ENCODE measurements at places on chromosomes 2 and 18.

- DNase-seq, result no peak
Measured at GRCh38 chr2:121184248-121184862, 100.6 kb downstream of the TFCP2L1 start.

- DNase-seq, result no peak
Measured at GRCh38 chr2:195929531-195929930, 139.1 kb downstream of the DNAH7 start.

- DNase-seq, result no peak
Measured at GRCh38 chr18:63527251-63527650, 14.9 kb upstream of the SERPINB12 start.

DNA sequence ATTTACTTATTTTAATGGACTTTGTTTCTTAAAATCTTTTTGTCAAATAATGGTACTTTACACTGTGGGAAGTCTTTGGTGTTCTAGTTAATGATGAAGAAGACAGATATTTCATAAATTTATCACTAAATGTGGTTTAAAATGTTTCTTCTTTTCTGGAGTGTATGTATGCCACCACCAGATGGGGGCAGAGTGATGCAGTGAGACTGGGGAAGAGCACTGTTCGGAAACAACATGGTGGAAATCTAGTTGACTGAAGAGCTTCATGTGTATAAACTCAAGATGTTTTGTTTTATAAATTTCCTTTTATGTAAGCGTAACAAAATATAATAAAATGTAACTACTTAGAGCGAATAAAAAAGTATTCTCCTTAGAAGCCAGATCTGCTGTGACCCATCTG is 195.1 kb downstream of the KCNE4 start:
- no peak for DNase-seq

- DNase-seq, result no peak
Measured at GRCh38 chr2:3440477-3440876, 61.0 kb downstream of the TRAPPC12 start.

DNA sequence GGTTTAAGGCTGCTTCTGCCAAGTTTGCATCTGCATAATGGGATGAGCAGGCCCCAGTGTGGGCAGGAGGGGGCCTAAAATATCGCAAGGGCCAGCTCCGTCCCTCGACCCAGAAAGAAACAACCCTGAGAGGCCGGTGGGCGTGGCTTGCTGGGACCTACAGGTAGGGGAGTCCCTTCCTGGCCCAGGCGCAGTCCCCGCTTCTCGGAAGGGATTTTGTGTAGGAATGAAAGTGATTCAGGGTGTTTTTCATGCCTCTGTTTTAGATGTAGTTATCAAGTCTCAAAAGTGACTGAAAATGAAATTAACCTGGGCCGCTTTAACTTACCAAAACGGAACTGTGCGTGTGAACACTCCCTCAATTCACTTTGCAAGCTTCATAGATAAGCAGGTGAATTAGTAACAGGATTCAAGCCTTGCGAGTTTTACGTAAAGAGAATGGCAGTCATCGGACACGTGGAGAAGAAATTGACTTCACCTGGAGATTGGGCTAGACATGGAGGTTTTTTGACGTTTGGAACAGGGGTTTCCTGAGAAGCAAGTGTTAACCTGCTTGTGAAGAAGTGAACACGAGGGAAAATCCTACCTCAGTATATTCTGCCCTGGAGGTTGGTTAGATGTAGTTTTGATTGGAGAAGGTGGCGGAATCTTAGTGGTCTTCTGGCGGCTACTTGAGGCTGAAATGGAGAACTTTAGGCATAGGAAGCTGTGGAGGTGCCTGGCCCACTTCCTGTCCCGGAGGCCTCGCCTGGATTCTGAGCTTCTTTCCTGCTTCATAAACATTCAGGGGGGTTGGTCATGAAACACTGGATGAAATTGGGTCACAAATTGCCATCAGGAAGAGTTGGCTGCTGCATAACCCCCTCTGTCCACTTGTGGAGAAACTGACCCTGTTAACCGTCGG is 1.7 kb downstream of the NCK2 start:
- DNase-seq, result no peak

DNA sequence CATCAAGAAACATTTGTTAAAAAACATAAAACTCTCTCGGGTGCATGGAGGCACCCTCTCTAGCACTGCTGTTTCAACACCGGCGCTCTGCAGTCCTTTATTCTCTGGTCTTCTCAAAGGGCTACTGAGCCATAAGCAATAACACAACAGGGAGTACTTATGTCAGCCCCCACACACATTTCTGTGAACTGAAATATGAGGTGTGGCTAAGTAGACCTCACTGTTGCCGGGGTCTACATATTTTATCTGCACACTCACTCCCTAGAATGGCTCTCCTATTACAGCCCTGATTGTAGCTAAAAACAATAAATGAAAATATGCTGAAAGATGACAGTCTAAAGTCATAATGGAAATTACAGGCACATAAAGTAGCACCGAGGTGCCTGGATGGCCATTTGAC is 235.1 kb downstream of the GRB14 start:
- DNase-seq, result no peak

GRCh38 chr18:75846321-75846720 is 418.8 kb upstream of the SMIM21 start:
- no peak for DNase-seq

- DNase-seq, result no peak
Measured at GRCh38 chr2:237389831-237390230, 24.1 kb downstream of the COL6A3 start.

GRCh38 chr18:47775961-47776360 is 154.5 kb downstream of the SMAD2 start:
- no peak for DNase-seq

GRCh38 chr18:11489266-11489899 is 120.0 kb upstream of the SLC35G4 start:
- no peak for DNase-seq

DNA sequence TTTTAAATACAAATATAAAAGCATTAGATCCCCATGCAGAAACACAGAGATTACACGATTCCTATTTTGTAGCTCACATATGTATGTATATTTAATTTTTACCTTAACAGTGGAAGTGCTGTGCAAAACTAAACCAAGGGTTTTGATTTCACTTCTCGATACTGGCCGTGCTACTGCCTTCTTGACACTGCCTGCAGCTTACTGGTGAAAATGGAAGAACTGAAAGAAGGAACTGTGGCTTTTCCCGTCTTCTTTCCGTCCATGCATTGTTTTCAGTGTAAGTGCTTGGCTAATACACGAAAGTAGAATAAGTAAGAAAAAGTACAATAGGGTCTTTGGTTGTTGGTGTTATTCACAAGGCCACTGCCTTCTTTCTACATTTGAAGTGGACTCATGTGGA is 129.5 kb downstream of the NDUFA10 start:
- no peak for DNase-seq

DNA sequence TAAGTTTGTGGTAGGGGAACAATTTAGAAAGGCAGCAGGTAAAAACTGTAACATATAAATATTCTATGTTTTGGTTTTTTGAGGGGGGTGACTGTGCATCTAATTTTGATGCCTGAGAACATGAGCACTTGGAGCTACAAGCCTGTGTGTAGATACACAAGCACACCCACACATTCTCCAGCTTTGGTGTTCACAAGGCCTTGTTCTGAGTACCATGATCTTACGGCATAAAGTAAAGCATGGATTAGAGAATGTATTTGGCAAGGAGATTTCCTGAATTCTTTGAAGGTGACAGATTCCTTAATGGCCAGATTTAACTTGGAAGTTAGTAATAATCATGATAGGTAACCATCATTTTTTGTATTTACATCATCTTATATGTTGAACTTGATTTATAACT is 42.7 kb downstream of the MAP3K20 start:
- DNase-seq, result no peak

DNA sequence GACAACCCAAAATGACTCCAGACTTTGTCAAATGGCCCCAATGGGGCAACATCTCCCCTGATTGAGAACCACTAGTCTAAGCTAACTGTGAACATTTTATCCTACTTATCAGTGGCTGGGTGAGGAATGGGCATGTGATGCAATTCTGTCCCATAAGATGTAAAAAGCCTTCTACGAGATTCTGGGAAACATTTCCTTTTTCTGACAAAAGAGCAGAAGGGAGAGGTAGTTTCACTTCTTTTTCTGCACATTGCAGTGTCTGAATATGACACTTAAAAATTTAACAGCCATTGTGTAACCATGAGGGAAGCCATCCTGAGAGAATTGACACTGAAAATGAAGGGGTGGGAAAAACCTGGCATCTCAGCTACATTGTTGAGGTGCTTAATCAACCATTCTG is 17.3 kb upstream of the MARCHF4 start:
- no peak for DNase-seq

DNA sequence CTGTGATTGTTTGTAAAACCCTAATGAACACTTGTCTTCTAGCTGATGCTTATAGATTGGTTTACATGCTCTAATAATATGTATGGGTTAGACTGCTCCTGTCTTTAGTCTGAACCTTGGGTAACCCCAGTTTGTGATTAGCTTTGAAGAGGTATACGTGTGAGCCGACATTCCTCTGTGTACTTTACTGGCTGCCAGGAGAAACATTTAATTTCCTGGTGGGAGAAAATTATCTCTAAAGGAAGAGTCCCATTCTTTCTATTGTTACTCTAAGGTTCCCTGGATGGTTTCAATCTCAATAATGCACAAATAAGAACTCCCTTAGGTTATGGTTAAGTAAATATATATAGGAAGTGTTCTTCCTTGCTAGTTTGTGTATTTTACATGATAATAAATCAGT is 143.6 kb upstream of the ZSWIM2 start:
- no peak for DNase-seq

DNA sequence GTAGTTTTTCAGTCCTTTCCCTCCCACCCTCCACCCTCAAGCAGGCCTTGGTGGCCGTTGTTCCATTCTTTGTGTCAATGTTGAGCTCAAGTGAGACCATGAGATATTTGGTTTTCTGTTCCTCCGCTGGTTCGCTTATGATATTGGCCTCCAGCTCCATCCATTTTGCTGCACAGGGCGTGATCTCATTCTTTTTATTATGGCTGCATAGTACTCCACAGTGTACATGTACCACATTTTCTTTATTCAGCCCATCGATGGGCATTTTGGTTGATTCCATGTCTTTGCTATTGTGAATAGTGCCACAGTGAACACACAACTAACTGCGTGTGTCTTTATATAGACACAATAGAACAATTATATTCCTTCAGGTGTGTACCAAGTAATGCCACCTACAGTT is 14.1 kb downstream of the AGAP1 start:
- DNase-seq, result no peak

DNA sequence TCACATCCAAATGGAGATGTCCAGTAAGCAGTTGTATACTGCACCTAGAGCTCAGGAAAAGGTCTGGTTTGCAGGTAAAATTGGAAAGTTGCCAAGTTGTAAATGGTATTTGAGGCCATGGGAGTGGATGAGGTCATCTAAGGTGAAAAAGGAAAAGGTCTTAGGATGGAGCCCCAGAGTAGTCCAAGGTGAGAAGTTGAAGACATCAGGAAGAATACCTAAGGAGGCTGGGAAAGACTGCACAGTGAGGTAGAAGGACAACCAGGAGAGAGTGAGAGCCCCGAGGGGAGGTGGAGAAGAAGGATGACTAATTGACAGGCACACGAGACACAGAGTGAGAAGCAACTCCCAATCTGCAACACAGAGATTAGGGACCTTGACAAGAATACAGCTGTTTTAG is 10.7 kb downstream of the DPP4 start:
- DNase-seq, result no peak

- DNase-seq, result no peak
Measured at GRCh38 chr2:191250986-191251385, 5.8 kb downstream of the MYO1B start.

DNA sequence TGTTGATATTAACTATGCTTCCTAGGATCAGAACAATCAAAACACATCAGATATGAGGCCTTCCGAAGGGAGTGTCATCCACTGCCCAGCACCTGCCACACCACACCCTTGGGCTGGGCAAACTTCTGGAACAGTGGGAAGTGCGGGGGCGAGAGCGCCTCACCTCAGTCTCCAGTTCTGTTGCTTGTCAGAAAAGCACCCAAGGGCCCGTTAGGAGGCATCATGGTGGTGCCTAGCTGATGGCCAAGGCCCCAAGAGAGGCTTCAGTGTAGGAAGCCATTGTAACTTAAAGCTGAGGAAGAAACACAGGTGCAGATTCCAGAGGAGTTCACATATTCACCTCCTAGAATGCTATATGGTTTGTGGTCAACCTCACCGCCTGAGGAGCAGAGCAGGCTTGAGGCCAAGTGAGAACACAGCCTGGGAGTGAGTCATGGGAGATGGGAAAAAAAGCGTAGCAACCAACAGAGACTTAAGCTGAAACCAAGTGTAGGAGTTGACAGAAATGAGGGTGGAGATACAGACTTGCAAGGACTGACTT is 85.1 kb upstream of the ATL2 start:
- peak; percentile 83 for DNase-seq

GRCh38 chr18:23181547-23181946 is 46.3 kb downstream of the CABLES1 start:
- no peak for DNase-seq

Measured in smooth muscle cell of the brain vasculature (primary cell).